Pancreas (tissue), 10 donors: ENCODE measurements at places on chromosomes 4 and X. TPM values are rescaled to one million over a fixed set of nuclear protein-coding genes. Genes with fewer than 3 reads are reported as not detected.

- DNase-seq, result no peak
Observed at GRCh38 chr4:124708517-124709300, 3.8 kb downstream of the ANKRD50 start.

GRCh38 chr4:6991771-6992557, 51.2 kb upstream of the TADA2B start:
- peak; percentile 47 for DNase-seq

- DNase-seq, result no peak
Observed at GRCh38 chr4:157363360-157363759, 142.8 kb downstream of the GRIA2 start.

Gene C1GALT1C1
- 5.9 TPM for polyA plus RNA-seq

- peak; percentile 44 for DNase-seq
Observed at GRCh38 chr4:6272863-6273660, 3.4 kb downstream of the WFS1 start.

DNA sequence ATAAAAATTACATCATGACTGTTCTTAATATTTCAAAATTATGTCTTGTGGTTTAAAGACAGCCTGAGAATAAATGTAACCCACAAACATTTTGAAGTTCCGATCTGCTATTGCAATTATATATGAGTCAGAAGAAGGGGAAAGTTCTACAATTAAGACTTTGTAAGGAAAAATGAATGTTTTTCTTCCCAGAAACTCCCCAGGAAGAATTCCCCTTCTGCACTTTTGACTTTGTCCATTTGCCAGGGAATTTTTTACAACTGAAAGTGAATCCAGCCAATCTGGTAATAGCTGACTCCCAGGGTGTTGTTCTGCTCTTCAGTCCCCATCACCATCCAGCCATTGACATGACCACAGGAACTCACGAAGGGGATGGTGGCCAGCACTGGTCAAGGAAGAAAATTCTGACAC, 61.6 kb upstream of the NOCT start:
- no peak for DNase-seq

GRCh38 chr4:153962311-153963039, 173.6 kb upstream of the SFRP2 start:
- DNase-seq, result no peak

GRCh38 chr4:181960384-181960783, 282.8 kb upstream of the TENM3 start:
- no peak for DNase-seq

Gene FAM193A
- polyA plus RNA-seq, result 15.5 TPM

Gene EFNB1
- 8.0 TPM for polyA plus RNA-seq

GRCh38 chr4:94673961-94674360, 83.8 kb upstream of the BMPR1B start:
- DNase-seq, result no peak

DNA sequence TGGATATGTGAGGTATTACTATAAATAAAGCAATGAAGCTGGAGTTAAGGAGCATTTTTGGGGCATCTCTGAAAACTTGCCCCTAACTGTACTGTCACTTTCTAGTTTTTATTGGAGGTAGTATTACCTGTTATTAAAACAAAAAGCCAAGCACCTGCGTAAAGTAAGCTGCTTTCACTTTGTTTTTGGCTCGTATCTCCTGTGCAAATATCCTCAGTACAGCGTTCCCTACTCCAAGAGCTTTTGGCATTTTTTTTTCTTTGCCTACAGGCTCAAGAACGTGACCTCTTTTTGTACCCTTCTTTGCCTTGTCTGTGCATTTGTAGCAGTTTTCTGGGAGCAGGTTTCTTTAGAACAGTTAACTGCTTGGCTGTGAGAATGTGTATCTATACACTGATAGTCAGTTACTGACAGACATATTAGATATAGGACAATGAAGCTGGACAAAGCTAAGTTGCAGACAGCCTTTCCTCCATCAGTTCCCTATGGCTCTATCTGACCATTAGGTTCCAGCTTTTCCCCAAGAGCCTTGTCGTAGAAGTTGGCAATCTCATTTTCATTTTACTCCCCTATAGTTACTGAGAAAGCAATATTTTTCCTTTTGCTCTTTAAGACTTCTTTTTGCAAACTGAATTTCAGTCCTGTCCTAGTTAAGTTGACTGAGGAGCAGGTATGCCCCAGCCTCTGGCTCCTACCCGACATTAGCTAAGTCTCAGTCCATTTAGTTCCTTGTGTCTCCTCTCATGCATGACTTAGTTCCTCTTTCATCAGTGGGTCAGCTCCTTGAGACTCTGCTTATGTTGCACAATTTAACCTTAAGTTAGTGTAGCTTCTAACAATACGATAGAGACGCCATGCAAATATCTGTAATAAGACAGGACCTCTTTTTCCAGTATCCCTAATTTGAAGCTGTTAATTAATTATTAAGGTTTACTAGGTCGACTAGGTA, 71.5 kb upstream of the HPRT1 start:
- DNase-seq, result no peak

DNA sequence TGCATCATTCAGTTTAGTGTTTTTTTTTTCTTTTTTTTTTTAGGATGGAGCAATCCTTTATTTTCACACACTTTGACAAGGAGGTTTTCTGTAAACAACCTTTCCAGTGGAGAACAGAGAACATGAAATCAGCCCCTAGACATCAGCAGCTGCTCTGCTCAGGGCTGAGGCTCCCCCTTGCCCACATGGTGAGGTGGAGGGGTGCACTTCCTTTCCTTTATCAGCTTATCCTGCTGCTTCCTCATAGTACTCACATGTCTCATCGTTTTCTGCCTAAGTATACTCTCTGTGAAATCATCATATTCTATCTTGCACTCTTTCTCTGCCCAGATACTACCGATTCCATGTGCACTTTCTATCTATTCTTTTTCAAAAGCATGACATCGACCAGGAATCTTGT, 47.6 kb upstream of the PRSS12 start:
- DNase-seq, result no peak

Gene HSFX4
- polyA plus RNA-seq, result 0.09 TPM

DNA sequence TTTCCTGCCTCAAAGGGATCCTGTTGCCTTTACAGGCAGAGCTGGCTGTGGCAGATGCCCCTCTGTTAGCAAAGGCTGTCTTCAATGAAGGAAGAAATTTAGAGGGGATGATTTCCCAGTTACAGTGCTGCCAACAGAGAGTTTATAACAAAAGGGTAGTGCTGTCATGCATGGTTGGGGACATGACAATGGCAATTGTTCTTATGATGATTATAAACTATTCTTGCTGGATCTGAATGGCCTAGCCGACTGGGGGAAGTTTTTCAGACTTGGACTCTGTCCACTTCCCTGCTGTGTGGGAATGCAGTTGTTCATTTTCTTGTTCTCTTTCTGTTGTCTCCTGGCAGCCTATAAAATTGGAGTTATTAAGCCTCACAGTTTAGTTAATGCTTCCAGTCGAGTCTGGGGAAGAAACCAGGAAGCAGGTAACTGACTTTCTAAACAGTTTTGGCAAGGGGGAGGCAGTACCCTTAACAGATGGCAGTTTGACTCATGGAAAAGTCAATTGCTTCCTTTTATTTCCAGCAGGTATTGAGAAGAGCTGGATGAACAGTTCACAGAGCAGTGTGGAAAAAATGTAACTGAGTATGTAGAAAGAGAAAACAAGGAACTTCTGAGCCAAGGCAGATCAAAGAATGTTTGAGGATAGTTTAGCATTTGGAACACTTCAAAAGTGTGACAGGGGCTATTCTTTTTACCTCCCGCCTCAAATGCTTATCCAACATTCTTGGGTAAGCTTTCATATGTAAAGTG, 582.6 kb downstream of the RAPGEF2 start:
- DNase-seq, result no peak

DNA sequence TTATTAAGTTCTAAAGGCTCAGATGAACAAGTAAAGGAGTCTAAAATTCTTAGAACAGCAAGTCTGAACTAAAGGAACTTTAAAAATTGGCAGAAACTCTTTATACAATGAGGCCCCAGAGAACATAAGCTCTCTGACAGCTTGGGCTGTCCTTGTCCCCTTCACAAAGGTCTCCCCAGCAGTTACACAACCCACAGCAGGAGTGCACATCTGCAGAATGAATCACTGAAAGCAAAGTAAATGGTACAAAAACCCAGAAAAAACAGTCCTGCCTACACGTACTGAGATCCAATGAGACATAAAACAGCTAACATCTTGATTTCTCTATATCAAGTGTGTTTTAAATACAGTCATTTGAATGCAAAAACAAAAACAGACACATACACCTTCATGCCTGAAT, 18.7 kb downstream of the RBBP7 start:
- DNase-seq, result no peak

- DNase-seq, result peak; percentile 13
Observed at GRCh38 chr4:159104694-159105414, 2.0 kb downstream of the RAPGEF2 start.

Gene FGFBP1
- polyA plus RNA-seq, result 0.11 TPM

GRCh38 chrX:35380808-35381700, 417.1 kb upstream of the MAGEB16 start:
- DNase-seq, result peak; percentile 28

DNA sequence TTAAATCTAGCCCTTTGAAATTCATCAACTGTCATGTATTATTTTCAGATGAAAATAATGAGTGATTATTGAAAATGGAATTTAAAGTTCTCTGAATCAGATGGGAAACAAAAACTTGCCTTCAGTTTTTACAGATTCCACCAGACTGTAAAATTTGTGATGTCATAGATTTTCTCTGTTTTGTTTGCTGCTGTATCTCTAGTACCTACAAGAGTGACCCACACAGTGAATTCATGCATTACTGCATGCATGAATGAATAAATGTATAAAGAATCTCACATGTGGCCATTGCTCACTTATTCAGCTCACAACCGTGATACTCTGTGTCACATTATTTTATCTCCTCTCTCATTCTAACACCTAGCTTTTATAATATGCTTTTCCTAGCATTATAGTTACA, 532.2 kb upstream of the AGA start:
- DNase-seq, result no peak

Gene MAGEE2
- not detected for polyA plus RNA-seq

Gene TMEM35A
- polyA plus RNA-seq, result 0.34 TPM

Gene SEPSECS
- 6.6 TPM for polyA plus RNA-seq

Gene HTRA3
- polyA plus RNA-seq, result 2.4 TPM

Gene SSX1
- not detected for polyA plus RNA-seq

Gene CC2D2A
- polyA plus RNA-seq, result 4.1 TPM

GRCh38 chr4:145804116-145804515, 124.2 kb downstream of the C4orf51 start:
- DNase-seq, result no peak

- DNase-seq, result peak; percentile 58
Observed at GRCh38 chrX:39752815-39753214, 344.9 kb downstream of the BCOR start.

DNA sequence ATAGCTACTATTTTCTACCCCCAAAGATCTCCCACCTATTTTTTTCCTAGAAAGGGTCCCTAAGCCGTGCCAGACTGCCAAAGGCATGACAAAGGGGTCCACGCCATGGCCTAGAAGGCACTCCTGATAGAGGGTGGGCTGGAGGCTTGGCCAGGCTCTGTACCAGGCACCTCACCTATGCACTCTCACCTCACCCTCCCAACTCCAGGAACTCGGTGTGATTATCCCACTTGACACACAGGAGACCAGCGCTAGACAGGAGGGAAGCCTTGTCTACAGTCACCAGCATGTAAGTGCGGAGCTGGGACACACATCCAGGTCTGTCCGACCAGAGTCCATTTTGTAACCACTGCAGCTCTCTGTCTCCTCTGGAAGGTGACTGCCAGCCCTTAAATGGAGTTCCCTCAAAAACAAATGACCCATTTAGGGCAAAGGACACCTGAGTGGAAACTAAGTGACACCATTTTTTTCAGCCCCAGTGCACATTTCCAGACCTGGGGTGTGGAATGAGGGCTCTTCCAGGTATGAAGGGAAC, 106.4 kb downstream of the RTL5 start:
- peak; percentile 3 for DNase-seq

DNA sequence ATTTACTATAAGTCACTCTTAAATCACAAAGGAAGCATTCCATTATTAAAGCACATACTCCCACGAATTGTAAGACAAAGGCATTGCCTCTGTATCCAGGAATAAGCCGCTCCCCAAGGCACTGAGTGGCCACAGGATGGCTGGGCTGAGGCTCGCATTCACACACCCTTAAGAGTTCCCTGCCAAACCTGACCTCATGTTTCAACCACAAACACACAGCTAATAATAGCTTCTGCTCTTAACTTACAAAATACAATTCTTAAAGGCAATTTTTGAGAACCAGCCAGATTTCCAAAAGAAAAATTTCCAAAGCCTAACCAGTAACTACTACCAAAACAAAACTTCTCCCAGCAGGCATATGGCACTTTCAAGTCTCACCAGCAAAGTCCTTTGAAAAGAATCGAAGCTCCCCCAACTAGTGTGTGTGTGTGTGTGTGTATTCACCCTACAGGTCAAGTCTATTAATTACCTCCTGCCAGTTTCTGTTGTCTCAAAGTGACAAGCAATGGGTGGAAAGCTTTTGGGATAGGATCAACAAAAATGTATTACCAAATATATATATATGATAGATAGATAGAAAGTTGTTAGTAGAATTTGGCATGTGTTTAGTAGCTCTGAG, 36.0 kb downstream of the ARHGAP6 start:
- no peak for DNase-seq

GRCh38 chrX:42944381-42944998, 166.5 kb upstream of the PPP1R2C start:
- no peak for DNase-seq

- no peak for DNase-seq
Observed at GRCh38 chrX:139759637-139760036, 51.7 kb upstream of the MCF2 start.

- DNase-seq, result no peak
Observed at GRCh38 chr4:111722213-111722720, 423.0 kb upstream of the FAM241A start.

- no peak for DNase-seq
Observed at GRCh38 chr4:121326597-121326996, 54.2 kb downstream of the QRFPR start.

Gene CTAG1A
- polyA plus RNA-seq, result not detected

DNA sequence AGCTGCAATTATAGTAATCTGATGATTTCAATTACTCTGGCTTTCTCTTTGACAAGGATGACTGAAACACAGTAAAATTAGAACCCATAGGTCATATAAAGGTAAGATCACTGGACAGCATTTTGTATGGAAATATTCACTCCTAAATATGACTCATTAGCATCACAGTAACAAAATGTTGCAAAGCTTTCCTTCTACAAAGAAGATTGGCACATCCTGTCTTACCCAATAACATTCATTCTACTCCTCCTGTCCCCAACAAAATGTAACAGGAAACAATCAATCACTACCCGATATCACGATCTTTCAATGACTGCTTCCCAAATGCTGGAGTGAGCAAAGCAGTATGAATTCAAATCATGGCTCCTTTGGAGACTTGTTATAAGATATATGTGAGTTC, 95.3 kb downstream of the FANCB start:
- no peak for DNase-seq

DNA sequence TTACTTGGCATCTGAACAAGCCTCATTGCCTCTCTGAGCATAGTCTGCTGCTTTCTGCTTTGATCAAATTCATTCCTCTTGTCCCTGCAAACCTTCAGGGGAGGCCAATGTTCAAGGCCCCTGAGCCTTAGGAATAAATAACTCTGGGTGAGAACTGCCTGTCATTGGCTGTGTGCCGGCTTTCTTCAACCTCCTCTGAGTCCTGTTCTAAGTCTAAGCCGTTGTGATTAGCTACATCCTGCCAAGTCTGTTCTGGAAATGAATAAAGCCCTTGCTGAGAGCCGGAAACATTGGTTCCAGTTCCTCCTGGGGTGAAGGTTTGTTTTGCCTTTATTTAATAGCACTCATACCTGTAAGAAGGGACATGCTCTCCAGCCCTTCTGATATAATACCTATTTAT, 13.8 kb downstream of the RNF4 start:
- DNase-seq, result peak; percentile 40

GRCh38 chr4:103098341-103098740, 1.3 kb downstream of the BDH2 start:
- no peak for DNase-seq
